ENCODE measurements at places on chromosomes 1 and 21.

DNA sequence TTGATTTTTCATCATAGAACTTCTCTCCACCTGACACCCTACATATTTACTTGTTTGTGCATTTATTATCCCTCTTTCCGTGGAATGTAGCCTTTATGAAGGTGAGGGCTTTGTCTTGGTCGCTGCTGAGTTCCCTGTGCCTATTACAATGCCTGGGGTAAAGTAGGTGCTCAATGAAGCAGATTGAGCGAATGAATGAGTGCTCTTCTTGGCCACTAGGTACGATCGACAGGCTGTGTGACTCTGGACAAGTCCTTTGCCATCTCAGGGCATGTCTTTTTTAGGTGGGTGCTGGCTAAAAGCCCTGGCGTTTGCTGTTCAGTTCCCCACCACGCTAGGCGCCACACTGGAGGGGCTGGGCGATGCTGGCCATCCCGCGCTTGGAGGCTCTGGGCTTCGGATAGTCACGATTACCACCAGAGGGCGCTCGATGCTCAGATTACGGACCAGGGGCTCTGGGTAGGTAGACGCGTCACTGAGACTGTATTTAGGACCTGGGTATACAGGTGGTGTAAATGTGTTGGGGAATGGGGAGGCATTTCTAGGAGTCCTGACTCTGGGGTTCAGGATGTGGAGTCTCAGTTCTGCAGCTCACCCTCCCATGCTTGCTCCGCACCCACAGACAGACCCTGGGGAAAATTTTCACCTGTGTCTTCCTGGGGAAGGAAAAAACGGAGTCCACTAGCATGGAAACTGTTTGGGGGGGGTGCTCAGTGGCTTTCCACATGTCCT lies 71.0 kb upstream of the CSF3R start:
- peak; percentile 89 for DNase-seq

DNA sequence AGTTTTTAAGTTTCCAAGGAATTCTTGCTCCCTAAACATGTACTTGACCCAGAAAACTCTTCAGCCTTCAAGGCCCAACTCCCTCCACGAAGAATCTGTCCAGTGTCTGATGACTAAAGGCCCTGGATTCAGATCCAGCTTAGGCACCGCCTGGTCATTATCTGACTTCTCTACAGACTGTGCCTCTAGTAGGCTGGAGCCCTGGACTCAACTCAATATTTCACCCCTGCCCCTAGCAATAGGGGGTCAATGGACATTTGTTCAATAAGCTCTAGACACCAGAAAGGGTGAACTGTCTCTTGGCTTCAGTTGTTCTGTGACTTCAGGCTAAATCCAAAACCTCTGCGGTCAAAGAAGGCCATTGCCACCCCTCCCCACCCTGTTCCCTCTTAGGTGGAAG lies 34.5 kb downstream of the NUAK2 start:
- no peak for DNase-seq

DNA sequence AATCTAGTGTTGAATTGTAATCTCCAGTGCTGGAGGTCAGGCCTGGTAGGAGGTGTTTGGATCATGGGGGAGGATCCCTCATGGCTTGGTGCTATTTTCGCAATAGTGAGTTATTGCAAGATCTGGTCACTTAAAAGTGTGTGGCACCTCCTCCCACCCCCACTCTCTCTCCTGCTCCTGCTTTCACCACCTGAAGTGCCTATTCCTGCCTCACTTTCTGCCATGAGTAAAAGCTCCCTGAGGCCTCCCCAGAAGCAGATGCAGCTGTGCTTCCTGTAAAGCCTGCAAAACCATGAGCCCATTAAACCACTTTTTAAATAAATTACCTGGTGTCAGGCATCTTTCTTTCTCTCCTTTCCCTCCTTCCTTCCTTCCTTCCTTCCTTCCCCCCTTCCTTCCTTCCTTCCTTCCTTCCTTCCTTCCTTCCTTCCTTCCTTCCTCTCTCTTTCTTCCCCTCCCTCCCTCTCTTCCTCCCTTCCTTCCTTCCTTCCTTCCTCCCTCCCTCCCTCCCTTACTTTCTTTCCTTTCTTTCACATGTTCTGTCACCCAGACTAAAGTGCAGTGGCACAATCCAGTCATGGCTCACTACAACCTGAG lies 172.4 kb downstream of the C1orf21 start:
- DNase-seq = no peak

DNA sequence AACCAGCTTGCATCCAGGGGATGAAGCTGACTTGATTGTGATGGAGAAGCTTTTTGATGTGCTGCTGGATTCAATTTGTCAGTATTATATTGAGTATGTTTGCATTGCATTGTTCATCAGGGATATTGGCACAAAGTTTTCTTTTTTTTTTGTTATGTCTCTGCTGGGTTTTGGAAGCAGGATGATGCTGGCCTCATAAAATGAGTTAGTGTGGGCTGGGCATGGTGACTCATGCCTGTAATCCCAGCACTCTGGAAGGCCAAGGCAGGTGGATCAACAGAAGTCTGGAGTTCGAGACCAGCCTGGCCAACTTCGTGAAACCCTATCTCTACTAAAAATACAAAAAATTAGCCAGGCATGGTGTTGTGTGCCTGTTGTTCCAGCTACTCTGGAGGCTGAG lies 8.6 kb downstream of the OR2L3 start:
- no peak for DNase-seq

DNA sequence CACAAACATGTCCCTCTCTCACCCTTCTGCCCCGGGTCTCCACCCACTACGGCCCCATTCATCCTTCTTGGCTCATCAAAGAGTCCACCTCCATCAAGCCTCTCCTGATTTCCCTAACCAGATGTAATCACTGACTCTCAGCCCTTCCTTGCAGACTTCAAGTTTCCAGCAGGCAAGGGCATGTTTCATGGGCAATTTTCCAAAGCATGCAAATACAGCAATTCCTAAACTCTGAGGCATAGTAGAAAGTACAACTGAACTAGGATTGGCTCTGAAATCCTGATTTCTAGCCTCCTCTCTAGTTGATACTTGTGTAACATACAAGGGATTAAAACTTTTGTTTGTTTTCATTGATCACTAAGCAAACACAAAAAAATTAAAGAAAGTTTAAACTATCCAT lies 109.1 kb upstream of the GADD45A start:
- DNase-seq = peak; percentile 86

DNA sequence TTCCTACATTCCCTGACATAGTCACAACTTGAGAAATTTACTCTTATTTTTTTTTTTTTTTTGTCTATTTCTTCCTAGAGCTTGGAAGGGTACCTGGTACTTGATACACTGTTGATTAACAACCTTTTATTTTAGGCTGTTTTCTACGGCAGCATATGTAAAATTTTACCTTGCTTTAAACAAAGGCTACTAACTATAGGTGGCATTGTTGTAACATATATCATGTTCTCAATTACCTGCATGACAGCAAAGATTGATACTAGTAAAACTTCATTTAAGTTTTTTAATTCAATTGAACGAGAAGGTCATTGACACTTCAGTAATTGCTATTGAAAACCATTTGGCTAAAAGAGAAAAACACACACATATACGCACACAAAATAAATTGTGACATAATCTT lies 238.3 kb upstream of the ESRRG start:
- no peak for DNase-seq

DNA sequence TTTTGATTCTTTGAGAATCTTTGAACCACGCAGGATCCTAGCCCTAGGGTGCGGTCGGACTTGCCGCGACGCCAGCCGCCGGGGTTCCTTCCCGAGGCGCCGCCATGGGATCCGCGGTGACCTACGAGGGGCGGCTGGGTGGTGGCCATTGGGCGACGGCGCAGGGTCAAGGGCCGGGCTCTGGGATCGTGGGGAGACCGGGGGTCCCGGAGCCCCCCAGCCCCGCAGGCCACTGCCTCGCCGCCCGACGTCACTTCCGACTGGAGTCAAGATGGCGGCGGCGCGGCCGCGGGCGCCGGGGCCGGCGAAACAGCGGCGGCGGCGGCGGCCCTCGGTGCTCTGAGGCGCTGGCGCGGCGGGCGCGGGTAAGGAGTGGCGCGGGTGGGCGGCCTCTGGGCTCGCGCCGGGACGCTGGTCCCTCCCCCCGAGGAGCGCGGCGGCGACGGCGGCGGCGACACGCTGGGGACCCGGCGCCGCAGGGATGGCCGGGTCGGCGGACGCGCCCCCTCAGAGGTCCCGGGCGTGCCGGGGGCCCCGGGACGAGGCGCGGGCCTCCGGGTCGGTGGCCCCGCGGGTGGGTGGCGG lies at the start of gene PRDM2:
Gene PRDM2, plus strand, starts transcription at position 253 of the 585 bp plus-strand sequence. CDS start 15,418 bp downstream, outside the sequence.
- peak; percentile 67 for DNase-seq

DNA sequence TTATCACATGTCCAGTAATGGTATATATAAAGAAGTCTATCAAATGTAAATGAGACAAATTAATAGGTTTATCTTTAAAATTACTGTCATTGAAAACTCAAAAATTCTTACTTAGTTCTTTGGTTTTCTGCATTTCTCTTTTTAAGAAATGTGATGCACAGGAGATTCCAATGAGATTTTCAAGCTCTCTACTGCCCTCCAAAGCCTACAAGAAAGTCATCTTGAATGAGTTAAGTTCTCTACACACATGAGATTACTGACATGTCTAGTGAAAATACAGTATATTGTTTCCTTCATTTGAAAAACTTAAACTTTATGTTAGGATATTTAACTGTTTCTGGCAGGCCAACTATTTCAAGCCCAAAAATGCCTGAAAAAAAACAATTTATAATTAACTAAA lies 68.8 kb downstream of the ITGB3BP start:
- no peak for DNase-seq

GRCh38 chr1:192580351-192580962 lies 4.9 kb downstream of the RGS1 start:
- DNase-seq = peak; percentile 23

DNA sequence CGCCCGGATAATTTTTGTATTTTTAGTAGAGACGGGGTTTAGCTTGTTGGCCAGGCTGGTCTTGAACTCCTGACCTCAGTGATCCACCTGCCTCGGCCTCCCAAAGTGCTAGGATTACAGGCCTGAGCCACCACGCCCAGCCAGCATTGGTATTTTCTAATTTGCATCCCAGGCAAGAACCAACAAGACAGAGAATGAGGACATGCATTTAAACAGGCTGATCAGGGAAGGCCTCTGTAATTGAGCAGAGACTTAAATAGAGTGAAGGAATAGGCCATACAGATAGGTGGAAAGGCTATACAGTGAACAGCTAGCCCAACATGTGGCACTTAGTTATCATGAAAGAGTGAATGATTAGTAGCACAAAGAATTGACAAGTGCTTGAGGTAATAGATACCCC lies 230.4 kb downstream of the SLC35F3 start:
- DNase-seq = no peak

DNA sequence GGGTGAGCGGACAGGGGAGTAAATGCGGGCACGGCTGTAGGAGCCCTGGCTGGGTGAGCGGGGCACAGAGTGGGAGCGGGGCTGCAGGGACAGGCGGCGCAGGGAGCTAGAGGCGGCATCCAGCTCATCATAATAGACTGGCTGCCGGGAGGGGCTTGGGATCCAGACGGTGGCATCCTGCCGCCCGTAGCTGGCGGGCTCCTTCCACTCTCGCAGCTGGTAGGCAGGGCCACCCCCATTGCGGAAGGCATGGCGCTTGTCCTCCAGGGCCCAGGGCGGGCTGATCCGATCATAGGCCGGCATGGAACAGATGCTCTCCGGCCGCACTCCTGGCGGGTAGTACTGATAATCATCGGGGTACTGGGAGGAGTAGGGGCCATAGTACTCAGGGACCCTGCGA lies 43.7 kb upstream of the GOLT1A start:
- DNase-seq = no peak

- no peak for DNase-seq
These were observed 85.2 kb downstream of the DENND1B start for GRCh38 chr1:197690074-197690473.

- DNase-seq = no peak
These were observed 62.7 kb downstream of the SDC3 start for GRCh38 chr1:30845904-30846290.

DNA sequence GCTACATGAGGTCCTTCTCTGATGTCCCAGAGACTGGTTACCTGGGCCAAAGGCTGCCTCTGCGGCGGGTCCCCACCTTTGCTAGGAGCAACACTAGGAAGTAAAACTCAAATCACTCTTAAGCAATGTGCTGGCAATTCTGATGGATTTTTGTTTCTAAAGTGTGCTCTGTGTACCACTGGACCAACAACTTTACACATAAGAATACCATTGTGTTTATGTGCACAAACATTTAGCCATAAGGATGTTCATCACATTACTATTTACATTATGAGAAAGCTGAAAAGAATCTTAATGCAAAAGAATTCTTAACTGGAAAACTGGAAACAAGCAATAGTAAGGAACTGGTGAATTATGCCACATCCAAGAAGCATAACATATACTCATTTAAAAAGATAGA lies 38.6 kb downstream of the SSBP3 start:
- no peak for DNase-seq

All from cardiac muscle cell (in vitro differentiated cells and primary cell).